ENCODE measurements at places on chromosomes 3 and 15. TPM values are rescaled to one million over a fixed set of nuclear protein-coding genes. Genes with fewer than 3 reads are reported as not detected.

GRCh38 chr15:31024979-31025378, 33.6 kb upstream of the MTMR10 start:
- no peak for DNase-seq

- DNase-seq = peak; percentile 40
Observed at GRCh38 chr3:40240921-40241320, 68.6 kb upstream of the EIF1B start.

- peak; percentile 95 for DNase-seq
Observed at GRCh38 chr15:60004009-60004845, at the start of gene FOXB1. Gene FOXB1, plus strand, starts transcription at chr15:60004311. Its CDS starts 653 bp downstream, at chr15:60004964.

- DNase-seq = no peak
Observed at GRCh38 chr3:34070831-34071585, 272.6 kb downstream of the PDCD6IP start.

GRCh38 chr3:63795438-63795837, 23.7 kb upstream of the C3orf49 start:
- DNase-seq = no peak

DNA sequence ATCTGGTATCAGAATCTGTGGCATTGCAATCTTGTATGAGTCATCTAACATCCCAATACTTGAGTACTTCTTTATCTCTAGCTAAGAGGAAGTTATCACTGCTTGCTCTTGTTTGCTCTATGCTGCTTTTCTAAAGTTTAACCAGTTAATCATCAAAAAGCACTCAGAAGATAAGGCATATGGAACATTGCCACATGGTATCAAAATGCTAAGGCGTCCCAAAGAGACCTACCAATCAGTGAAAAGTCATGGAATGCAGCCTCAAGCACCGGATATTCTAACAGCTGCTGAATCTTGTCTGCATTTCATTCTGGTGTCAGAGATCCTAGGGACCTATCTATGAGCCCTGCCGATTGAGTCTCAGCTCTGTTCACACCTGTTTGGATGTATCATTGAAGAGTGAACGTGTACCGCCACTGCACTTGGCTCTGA, 192.8 kb downstream of the ARPP21 start:
- no peak for DNase-seq

DNA sequence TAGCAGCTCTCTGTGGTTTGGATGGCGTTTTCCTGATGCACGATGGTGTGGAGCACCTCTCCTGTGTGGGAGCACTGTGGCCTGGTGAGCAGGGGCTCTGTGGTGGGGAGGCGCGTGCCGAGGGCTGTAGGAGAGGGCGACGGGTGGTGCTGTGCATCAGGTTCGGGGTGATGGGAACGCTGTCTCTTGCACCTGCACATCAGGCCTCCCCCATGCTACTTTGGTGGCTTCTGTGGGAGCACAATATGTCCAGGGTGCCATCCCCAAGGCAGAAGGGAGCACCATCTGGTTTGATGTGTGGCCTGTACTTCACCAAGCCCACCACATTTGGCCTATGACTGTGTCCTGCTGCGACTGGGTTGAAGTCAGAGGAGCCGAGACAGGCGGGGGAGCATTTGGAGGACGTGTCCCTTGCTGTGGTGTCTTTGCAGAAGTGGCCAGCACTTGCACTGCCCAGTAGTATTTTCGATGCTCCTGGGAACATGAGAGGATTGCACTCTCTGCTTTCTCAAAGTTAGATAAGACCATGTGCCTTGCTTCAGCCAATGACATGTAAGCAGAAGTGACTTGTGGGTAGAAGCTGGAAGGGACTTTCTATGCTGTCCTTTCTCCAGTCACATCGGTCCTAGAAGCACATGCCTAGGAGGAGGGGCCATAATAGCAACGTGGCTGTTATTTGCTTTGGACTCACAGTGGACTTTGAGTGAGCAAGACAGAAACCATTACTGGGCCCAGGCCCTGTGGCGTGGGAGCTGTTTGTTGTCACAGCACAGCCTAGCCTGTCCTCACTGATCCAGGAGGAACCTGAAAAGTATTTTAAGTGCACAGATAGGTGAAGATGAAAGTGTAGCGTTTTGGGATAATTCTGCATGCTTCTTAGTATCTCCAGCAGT, 72.1 kb downstream of the APBA2 start:
- DNase-seq = no peak

GRCh38 chr3:46966811-46967210, 9.7 kb downstream of the CCDC12 start:
- no peak for DNase-seq

- DNase-seq = no peak
Observed at GRCh38 chr3:13303410-13303809, 116.7 kb downstream of the NUP210 start.

- no peak for DNase-seq
Observed at GRCh38 chr3:188529228-188529627, 375.3 kb downstream of the LPP start.

- DNase-seq = no peak
Observed at GRCh38 chr3:136546720-136547119, 205.5 kb downstream of the STAG1 start.

DNA sequence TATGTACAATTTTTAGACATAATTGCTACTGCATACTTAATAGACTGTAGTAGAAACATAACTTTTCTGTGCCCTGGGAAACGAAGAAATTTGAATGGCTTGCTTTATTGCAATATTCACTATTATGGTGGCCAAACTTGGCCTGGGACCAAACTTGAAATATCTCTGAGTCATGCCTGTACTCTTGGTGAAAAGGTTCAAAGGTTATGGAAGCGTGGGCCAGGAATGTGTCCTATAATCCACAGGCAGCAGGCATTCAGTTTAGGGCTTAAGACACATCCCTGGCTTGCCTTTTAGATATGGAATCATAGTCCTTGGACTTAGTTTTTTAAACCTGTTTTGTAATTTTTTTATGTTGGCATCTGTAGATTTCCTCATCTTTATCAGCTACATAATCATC, 124.3 kb downstream of the LRIG1 start:
- DNase-seq = no peak

The ZMAT3 gene
- total RNA-seq = 0.78 TPM

The GAP43 gene
- 26.4 TPM for total RNA-seq

The MST1R gene
- 2.0 TPM for total RNA-seq
